NCI-H226 (cell line): ENCODE measurements at places on chromosomes 7 and 10.
A peak's percentile ranks its signal among the peaks of the same experiment; 100 is the strongest.

GRCh38 chr7:102836191-102836919, 76.4 kb upstream of the LRRC17 start:
- peak; percentile 91 for DNase-seq

DNA sequence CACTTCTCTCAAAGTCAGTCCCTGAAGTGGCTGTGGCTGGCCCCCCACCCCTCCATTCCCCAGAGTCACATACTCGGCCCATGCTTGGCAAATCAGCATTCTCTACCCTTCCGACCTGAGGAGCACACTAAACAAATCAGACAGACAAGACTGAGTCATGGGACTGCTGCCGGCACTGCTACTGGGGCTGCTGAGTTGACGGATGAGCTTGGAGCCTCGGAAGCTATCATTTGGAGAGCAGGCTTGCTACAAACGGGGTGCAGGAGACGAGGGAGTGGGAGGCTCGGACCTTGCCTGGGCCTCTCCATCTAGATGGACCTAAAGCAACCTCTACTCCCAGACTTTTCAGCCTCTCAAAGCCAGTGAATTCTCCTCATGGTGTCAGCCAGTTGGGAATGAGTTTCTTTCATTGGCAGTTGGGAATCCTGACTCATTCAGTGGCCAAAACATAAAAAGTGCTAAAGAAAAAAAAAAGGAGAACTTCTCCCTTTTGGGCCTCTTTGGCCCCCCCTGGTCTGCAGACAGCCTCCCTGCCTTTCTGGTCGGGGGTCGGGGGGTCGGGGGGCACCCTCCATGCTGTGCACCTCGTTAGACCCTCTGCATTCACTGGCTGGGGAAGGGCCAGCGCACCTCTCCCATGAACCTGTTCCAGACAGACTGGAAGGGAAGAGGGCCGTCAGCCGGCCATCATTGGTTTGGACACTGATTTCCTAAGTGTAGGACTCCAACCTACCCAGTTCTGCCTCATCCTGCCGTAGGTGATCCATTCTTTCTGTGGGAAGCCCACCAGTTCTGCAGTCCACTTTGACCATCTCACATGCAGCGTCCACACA, 52.3 kb upstream of the COL13A1 start:
- peak; percentile 31 for DNase-seq

GRCh38 chr10:101130984-101131961, at the start of gene TLX1:
Gene TLX1 (plus strand): TSS chr10:101131300. CDS start chr10:101131542, 242 bp downstream.
- DNase-seq = no peak

DNA sequence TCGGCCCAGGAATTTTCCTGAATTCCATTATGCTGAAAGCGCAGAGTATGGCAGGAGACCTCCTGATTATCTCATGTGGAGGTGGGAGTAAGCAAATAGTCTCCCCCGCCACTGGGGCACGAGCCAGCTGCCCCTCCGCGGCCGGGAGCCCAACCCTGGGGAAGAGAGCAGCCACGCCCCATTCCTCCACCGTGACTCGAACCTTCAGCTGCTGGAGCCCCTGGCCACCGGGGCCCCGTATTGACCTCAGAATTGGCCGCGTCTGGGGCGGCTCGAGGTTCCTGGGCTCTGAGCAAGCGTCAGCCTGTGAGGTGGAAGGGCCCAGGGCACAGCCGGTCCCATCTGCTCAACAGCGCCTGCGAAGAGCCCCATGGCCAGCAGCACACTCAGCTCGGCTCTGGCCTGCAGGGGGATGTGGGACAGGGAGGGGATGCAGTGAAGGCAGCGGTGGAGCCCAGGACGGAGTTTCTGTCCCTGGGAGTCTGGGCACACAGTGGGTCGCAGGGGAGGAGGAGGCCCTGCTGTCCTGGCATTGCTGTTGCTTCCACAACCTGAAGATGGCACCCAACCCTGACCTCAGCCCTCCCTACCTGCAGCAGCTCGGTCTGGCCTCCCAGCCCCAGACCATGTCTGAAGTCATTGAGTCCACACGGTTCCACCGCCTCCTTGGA, 97.8 kb downstream of the CHST15 start:
- DNase-seq = peak; percentile 92

DNA sequence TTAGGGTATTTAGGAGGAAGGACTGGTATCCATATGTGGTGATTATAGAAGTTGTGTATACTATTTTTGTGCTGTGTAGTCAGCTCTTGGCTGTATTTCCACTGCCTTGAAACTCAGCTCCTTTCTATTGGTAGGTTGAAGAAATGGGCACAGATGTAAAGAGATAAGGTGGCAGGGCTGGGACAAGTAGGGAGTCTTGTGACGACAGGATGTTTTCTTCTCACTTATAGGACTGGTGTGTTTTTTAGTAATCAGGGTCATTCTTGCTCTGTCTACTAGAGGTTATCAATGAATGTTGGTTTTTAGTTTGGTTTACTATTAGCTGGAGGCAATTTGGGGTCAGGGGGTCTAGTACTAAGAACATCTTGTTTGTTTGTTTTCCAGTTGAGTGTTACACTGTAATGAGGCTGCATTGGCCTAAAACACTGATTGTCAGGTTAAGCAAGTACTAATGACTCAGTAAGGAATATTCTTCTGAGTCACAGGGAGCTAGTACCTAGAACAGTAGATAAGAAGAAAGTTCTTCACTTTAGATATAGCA, 11.8 kb downstream of the UBN2 start:
- DNase-seq = peak; percentile 61

DNA sequence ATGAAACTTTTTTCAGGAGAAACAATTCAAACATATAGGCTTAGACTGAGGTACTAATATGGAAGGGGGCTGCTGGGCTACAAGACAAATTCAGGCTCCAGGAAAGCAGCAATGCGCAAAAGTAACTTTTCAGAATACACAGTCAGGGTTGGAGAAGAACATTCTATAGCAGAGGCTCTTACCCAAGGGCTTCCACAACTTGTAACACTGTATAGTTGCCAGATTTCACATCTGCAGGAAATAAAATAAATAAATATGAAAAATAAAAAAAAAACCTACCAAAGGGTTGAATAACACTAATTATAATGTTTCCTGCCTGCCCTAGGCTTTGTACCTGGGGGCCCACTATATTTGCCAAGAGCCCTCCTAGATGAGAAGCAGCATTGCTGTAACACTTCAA, 14.3 kb downstream of the MMS19 start:
- no peak for DNase-seq

DNA sequence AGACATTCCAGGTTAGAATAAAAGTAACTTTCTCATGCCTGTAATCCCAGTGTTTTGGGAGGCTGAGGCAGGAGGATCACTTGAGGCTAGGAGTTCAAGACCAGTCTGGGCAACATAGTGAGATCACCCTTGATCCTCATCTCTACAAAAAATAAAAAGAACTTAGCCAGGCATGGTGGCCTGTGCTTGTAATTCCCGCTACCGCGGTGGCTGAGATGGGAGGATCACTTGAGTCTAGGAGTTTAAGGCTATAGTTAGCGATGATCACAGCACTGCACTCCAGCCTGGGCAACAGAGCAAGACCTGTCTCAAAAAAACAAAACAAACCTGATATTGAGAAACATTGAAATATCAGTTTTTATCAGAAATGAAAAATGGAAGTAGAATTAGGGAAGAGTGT, 4.6 kb downstream of the TET1 start:
- no peak for DNase-seq

DNA sequence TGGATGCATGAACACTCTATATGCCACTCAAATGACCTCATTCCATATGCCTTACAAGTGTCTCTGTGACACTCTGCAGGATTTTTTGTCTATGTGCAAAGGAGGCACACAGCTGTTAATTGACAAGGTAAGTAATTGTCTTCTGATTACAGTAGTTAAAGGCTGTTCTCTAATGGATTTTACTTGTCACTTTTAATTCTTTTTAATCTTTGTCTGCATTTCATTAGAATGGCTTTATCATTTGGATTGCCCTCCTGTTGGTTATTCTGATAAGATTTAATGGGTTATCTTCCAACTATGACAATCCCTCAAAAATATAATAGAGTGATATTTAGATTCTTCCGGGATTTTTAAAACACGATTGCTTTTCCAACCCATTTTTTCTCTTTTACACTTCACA, 290.0 kb upstream of the TEX47 start:
- no peak for DNase-seq
